D341Med (cell line): ENCODE measurements at places on chromosomes 5 and 9.
A peak's percentile ranks its signal among the peaks of the same experiment; 100 is the strongest.

- no peak for DNase-seq
These were observed 5.9 kb downstream of the DPYSL3 start for GRCh38 chr5:147504011-147504410.

GRCh38 chr5:34571677-34572041 lies 84.5 kb upstream of the RAI14 start:
- DNase-seq, result no peak

DNA sequence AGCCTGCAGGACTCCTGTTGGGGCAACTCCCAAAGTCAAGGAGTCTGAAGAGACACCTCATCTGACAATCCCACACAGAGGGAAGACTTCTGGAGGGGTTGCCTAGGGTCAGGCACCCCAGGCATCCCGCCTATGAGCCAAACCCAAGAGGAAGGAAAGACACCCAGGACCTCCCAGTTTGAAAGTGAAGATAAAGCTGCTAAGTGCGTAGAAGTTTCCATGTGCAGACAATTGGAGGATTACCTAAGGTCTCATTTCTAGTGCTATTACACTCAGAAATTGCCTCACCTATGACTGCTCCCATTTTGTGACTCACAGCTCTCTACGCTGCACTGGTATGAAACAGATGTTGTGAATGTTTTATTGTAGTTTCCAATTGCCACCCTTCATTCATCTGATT lies 322.9 kb downstream of the SLIT3 start:
- no peak for DNase-seq

DNA sequence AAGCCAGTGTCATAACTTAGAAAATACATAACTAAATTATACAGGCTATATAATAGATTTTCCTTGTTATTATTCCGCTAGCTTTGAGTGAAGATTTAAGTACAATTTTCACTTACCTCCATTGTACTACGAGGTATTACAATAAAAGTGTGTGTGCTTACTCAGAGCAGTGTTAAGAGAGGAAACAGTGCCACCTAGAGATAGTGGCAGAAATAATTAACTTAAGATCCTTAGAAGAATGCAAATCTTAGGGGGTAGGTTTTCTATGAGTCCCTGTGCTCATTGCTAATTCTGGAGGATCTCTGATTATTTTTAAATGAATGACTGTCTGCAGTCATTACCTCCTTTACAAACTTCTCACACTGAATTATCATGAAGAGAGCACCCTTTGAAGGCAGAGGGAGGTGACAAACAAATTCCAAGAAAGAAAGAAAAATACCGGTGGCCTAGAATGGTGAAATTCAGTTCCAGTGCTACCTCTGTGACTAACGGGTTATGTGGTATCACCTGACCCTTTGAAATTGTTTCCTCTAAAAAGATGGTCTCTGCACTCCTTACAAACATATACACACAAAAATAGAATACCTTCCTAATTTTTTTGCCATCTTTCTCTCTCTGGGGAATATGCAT lies 379.8 kb downstream of the TRIM36 start:
- DNase-seq, result peak; percentile 39

- no peak for DNase-seq
These were observed 23.4 kb downstream of the LIX1 start for GRCh38 chr5:97119007-97119390.

- no peak for DNase-seq
These were observed 2.6 kb downstream of the CCL19 start for GRCh38 chr9:34688329-34689115.

DNA sequence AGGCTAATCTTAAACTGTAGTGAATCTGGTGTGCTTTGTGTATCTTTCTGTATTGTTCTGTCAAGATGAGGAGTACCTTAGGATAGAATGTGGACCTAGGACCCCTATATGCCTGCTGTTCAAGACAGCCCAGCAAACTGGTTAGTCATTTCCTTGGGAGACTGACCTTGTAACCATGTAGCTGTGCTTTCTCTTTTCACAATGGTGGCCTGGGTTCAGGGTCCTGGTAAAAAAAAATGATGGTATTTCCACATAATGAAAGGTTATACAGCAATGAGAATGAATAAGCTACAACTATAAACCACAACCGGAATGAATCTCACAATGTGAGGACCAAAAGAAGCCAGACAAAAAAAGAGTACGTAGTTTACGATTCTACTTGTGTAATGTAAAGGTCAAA lies 36.4 kb upstream of the F2RL1 start:
- DNase-seq, result no peak

GRCh38 chr5:56620903-56621677 lies 194.3 kb upstream of the MAP3K1 start:
- no peak for DNase-seq

DNA sequence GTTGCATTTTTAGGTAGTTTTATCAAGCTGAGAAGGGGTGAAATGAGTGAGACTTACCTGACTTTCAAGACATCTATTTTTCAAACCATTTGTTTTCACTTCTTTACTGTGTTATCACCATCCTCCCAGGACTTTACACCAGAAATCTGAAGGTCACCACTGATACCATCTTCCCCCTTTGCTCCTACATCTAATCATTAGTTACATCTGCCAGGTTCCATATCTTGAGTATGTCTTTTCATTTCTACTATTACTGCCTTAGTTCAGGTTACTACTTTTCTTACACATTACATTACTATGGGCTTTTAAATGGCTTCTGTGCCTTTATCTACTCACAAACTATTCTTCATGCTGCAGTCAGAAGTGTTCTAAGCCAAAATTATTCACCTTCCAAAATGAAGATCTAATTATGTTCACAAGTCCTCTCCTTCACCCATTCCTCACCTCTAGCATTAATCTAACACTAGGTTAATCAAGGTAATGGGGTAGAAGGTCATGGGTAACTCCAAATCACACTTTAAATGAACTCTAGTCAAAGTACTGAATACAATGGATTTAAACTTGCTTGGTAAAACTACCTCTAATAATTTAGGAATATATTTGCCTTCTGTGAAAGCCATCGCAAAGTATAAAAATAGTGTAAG lies 2.1 kb upstream of the HSDL2 start:
- no peak for DNase-seq

DNA sequence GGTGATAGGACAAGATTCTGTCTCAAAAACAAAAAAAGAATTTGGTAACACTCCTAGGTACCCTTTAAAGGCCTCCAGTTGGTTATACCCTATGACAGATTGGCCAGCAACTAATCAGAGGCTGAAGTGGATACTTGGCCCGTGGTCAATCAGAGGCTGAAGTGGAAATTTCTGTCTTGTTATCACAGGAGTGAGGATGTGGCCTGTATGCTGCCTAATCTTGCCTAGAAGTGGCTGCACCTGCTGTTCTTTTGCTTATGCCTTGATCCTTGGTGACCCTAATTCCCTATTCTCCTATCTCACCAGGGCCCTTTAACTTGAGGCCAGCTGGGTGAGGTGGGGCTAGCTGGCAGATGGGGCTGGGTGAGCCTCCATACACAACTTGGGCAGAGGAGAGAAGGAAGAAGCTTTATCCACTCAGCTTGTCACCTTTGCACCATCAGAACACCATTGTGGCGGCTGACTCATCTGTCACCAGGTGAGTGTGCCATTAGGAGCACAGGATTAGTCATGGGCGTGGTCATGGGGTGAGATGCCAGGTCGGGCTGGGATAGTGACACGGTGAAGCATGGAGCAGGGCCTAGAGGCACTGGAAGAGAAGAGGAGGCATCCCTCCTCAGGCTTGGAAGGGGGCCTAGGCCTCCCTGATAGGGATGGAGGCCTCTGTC lies 41.5 kb downstream of the SAR1B start:
- no peak for DNase-seq
